ENCODE measurements at places on chromosomes 2 and 18. TPM values are rescaled to one million over a fixed set of nuclear protein-coding genes. Genes with fewer than 3 reads are reported as not detected.

Gene STPG4
- total RNA-seq = not detected

Gene CGREF1
- total RNA-seq = 1.7 TPM

Gene SGO2
- total RNA-seq = 3.3 TPM

- peak; percentile 9 for DNase-seq
These were observed 5.6 kb upstream of the RALBP1 start for GRCh38 chr18:9469685-9470084.

DNA sequence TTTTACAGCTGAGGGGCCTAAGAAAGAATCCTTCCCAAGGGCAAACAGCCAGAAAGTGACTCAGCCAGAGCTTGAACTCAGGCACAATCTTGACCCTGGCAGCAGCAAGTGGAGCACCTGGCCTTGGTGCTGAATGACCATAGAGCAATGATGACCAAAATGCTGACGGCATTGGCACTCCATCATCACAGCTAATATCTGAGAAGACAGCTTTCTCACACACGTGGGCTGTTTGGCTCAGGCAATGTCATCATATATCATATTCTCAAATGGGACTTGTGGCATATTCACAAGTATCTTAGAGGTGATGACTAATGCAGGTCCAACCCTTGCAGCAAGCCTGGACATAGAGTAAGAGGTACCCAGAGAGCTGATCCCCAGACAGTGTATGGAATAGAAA is 443.9 kb upstream of the MYT1L start:
- no peak for DNase-seq

DNA sequence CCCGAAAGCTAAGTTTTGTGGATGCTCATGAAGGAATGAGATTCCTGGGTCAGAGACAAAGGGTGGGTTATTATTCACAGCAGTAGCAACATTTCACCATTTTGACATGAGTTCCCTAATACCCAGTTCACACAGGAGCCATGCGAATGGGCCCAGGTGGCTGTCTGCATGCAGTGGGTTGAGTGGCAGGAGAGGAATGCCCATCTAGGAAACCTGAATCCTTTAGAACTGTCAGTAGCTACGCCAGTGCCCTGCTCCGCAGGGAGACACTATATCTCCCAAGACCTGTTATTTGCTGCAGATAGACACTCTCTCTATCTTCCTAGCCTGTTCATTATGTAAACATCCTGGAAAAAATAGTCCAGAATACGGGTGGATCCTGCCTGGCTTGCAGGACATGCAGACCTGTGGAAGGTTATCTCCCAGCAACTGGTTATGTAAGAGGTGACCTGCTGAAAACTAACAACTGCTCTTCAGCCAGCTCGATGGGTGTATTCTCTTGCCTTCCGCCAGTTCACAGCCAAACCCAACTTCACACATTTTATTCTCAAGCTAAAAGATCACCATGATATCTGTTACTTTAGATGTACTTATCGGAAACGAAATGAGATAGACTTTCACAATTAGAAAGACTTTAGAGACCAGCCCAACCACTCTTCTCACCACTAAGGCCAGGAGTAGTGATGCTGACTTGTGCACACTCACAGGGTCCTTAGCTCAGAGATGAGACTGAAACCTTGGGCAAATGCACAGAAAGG is 59.1 kb downstream of the MBP start:
- no peak for DNase-seq

DNA sequence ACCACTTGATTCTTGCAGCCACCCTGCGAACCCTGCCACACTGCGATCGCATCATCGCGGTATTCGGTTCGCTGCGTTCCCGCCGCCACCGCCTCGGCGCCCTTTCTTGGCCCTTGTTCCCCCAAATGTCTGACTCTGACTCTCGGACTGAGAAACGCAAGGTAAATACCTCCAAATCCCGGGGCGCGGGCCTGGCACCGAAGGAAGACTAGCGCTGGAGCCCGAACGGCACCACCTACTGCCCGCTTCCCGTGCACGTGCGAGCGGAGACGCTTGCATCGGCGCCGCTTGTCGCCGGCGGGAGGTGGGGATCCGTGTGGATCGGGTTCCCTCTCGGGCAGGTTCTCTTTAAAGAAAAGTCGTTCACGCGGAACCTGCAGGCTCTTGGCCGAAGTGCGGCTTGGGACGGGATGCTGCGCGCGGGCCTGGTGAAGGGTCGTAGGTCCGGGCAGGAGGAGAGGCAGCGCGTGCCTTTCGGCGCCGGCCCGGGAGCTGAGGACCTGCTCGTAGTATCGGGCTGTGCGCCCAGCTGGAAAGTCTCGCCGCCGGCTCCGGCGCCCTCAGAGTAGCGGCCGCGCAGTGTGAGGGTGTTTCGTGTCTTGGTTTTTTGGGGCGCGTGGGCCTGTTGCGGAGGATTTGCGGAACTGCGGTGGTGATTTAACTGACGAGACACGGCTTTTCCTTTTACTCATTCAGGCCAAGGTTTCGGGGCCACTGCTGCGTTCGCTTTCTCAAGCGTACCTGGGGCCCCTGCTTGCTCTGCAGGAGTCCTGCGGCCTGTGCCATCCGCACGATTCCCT is 514 bp downstream of the BCL2L11 start:
- peak; percentile 48 for DNase-seq

GRCh38 chr2:124050833-124051497 is 25.9 kb downstream of the CNTNAP5 start:
- no peak for DNase-seq

DNA sequence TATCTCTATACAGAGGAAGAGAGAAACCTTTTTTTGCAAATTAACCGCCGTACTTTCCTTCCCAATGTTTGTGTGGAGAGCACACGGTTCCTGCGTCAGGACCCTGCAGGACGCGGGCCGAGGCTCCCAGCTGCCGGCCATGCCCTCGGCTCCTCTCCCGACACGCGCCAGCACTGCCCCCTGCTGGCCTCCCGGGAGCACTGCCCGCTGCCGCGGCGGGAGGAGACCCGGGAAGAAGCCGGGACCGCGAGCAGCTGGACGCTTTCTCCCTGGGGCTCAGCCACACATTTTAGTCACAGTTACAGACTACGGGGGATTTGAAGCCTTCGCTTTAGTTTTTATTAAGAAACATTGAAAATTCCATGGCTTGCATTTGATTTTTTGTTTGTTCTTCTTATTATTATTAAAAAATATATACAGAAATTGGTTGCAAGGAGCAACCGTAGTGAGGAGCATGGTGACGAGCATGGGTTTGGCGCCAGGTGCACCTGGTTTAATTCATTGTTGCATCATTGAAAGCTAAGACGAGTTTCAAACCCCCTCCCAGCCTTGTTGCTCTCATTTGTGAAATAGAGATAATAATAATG is 401.2 kb downstream of the GALR1 start:
- peak; percentile 47 for DNase-seq

Gene SNTG2
- 0.79 TPM for total RNA-seq

All from lung microvascular endothelial cell (primary cell).